NCI-H524 (cell line): ENCODE measurements at places on chromosomes 16 and 17.

- DNase-seq = peak; percentile 88
Observed at GRCh38 chr16:85651629-85652430, 36.9 kb downstream of the GINS2 start.

DNA sequence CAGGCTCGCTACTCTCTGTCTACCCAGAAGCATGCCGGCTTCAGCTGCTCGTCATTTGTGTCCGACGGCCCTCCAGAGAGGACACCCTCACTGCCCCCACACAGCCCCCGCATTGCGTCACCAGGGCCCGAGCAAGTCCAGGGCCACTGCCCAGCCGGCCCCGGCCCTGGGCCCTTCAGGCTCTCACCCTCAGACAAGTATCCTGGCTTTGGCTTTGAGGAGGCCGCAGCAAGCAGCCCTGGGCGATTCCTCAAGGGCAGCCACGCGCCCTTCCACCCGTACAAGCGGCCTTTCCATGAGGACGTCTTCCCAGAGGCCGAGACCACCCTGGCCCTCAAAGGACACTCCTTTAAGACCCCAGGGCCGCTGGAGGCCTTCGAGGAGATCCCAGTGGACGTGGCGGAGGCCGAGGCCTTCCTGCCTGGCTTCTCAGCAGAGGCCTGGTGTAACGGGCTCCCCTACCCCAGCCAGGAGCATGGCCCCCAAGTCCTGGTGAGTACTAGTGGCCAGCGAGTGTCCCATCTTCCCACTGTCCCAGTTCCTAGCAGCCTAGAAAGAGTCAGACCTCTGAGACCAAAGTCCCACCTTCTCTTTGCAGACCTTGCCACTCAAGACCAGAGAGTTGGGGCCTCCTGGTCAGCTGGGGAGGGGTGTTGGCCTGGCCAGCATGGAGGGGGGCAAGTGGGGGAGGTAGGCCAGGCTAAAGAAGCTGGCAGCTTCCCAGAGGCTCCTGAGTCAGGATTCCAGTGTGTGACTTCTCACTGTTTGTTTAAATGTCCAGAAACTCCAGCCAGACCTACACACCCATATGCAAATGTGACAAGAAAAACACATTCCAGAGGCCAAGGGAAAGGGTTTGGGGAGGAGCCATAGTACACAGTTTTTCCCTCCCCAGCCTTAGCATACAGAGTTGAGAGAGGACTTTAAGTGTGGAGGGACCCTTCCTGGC lies 18.6 kb downstream of the FOXN1 start:
- DNase-seq = no peak

GRCh38 chr17:68584581-68585303 lies 16.4 kb downstream of the FAM20A start:
- no peak for DNase-seq

GRCh38 chr17:58679263-58680037 lies 12.4 kb downstream of the TEX14 start:
- no peak for DNase-seq

DNA sequence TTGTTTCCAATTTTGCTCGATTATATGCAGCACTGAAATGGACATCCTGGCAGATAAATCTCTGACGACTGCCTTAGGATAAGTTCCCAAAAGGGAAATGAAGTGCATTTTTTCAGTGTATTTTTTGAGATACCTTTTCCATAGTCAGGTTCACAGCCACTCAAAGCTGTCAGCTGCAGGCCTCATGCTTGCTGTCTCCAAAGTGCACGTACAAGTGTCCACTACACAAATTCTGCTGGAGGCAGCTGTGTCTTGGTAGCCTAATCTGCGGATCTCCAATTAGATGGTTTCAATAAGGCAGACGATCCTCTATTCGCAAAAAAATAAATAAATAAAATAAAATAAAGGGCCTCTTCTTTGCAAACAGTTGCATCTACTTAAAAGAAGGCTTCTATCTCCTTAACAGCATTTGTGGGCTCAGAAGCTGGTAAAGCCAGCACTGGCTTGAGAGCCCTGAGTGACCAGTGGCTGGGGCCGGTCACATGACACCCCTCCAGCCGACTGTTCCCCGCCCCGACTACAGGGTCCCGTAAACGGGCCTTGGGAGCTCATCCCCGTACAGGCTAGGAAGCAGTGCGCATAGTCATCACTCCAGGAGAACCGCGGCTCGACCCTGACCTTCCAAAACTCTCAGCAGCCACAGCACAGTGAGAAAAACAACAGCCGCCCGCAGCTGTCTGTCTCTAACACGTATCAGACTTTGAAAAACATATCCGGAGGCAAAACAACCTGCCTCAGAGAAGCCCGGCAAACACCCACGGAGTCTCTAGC lies 18.8 kb downstream of the RPH3AL start:
- no peak for DNase-seq
